SJCRH30 (cell line): ENCODE measurements at places on chromosomes 11 and 22. TPM values are rescaled to one million over a fixed set of nuclear protein-coding genes. Genes with fewer than 3 reads are reported as not detected.

The WBP2NL gene
- total RNA-seq, result not detected in 2 replicates

The SLC6A5 gene
- total RNA-seq, result not detected in 2 replicates

The GPHA2 gene
- total RNA-seq, result not detected in 2 replicates

- H3K27ac ChIP-seq, result no peak overlapping the region
- H3K4me1 ChIP-seq, result peaks cover 11% of the 10 kb centered on the region; the same call in 1 of the 2 replicates
- no peaks in the 10 kb centered on the region for H3K27me3 ChIP-seq
- no peak for DNase-seq
- H3K36me3 ChIP-seq, result no peaks in the 10 kb centered on the region
- no peak overlapping the region for H3K4me3 ChIP-seq
Observed at GRCh38 chr11:114165326-114166230, 106.1 kb downstream of the ZBTB16 start.

DNA sequence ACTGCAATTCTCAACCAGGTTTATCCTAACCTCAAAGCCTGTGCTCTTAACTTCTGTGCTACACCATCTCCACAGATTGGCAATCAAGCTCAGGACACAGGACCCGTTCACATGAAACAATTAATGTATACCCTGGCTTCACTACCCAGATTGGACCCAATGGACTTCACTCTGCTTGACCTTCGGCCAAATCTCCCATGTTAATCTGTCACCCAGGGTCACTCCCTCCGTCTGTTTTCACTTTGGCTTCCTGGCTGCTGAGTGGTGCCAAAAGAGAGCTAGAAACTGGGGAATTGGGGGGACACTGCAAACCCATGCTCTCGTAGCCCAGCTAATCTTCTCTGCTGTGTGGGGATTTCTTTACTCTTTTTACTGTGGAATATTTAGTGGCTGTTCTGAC is 216.1 kb upstream of the ZC3H12C start:
- H3K4me3 ChIP-seq, result no peak overlapping the region
- no peaks in the 10 kb centered on the region for H3K4me1 ChIP-seq
- H3K27ac ChIP-seq, result no peak overlapping the region
- H3K27me3 ChIP-seq, result no peaks in the 10 kb centered on the region

- H3K27me3 ChIP-seq, result no peaks in the 10 kb centered on the region
- H3K4me3 ChIP-seq, result no peak overlapping the region
- H3K4me1 ChIP-seq, result no peaks in the 10 kb centered on the region
- no peak for DNase-seq
- H3K36me3 ChIP-seq, result no peaks in the 10 kb centered on the region
Observed at GRCh38 chr11:133385781-133386180, 146.5 kb downstream of the OPCML start.
